Activated naive CD4-positive, alpha-beta T cell treated with anti-CD3 and anti-CD28 coated beads, Interleukin-2, amount 50 U/mL, for 16 hours (primary cell): ENCODE measurements at places on chromosomes 4 and X.

DNA sequence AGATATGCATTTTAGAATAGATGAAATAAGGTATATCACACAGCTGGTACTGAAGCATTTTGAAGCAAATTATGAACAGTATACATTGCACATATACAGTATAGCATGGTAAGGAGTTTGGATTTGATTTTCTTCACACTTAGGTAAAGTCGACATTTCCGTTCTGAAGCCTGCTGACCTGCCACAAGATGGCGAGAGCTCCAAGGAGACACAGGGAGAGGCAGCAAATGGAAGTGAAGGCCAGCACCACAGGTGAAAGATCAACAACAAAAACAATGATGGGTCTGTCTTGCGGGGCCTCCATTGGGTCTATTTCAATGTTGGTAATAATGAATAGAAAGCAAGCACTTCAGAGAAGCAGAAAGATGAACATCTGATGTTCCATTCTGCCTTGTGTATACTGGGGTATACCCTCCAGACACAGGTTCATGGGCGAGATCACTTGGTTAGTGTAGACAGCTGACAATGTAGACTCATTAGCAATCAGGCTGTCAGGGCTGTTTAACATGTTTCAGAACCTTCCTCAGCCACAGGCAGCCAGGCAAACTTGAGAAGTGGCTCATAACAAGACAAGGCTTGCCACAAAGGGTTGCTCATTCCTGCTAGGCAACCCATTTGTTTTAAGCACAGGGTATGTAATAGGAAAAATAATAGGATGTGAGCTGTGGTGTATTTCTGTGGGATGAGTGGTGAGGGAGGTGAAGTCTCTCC, 21.4 kb upstream of the NOX1 start:
- peak; percentile 11 for DNase-seq

GRCh38 chr4:77145842-77146185, 11.2 kb upstream of the CCNG2 start:
- DNase-seq, result no peak

DNA sequence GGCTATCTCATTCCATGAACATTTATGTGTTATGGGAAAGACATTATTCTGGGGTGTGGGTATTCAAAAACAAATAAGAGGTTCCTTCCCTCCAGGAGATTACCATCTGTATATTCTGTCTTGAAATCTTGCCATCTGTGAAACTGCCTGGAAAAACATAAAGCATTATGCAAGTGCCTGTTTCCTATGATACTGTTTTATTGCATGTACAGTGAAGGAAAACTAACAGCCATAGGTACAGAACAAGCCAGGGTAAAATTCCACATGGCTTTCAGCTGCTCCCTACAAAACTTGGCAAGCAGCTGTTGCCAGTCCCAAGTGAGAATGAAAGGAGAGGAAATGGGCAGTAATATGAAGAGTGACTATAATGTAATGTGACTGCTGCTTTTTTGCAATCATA, 136.0 kb downstream of the GUCY2F start:
- no peak for DNase-seq

- DNase-seq, result no peak
Observed at GRCh38 chr4:6196871-6197270, 3.5 kb downstream of the JAKMIP1 start.

- DNase-seq, result no peak
Observed at GRCh38 chr4:139689093-139689722, 23.6 kb downstream of the MGST2 start.

- DNase-seq, result no peak
Observed at GRCh38 chr4:6668391-6668790, 25.3 kb upstream of the S100P start.

GRCh38 chr4:40289366-40290188, 45.6 kb upstream of the CHRNA9 start:
- no peak for DNase-seq

DNA sequence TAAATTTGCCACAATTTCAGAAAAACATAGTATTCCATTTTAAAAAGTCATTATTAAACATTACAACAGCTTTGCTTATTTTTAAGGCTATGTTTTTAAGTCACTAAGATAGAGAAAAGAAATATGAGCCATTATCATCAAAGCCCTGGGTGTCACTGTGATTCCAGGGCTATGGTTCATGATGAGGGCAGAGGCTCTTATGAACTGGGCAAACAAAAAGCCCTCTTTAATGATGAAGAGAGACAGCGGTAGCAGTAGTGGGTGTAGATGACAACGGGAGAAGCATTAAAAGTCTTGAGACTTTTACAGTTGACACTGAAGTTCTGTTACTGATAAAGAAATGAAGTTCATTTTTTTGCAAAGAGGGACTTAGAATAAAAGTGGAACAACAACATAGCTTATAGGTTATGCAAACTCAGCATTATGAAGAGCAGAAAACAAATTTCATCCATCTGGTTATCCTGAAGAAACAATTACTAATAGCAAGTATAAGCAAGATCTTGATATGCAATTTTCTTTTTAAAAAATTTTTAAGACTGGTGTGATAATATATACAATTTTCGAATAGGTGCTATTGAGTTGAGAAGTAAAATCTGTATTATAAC, 202.7 kb upstream of the ETNPPL start:
- no peak for DNase-seq

DNA sequence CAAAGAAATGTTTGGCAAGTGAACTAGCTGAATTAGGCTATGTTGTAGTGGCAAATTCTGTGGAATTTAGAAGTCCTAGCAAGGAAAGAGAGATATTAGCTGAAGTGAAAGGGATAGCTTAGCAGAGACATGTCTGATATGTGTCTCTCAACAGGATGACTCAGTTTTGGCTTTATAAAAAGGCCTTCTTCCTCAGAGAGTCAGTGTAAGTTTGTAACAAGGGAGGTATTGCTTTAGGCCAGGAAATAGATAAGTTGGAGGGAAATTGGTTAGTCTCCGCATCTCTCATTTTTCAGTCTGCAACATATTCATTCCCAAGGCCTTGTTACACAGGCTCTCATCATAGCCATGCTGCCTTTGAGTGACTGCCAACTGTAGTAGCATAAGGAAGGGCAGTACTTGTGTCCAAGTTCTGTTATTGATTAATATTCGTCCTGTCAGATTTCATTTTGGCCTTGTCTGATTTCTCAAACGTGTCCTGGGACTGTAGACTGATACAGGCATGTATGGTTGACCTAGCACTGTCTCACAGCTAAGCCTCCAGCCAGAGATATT, 4.0 kb downstream of the TMEM164 start:
- no peak for DNase-seq

GRCh38 chr4:15314974-15315373, 112.9 kb upstream of the C1QTNF7 start:
- no peak for DNase-seq

- no peak for DNase-seq
Observed at GRCh38 chr4:85512446-85513205, 37.7 kb downstream of the ARHGAP24 start.

- DNase-seq, result no peak
Observed at GRCh38 chr4:152673489-152673888, 6.3 kb downstream of the TMEM154 start.

DNA sequence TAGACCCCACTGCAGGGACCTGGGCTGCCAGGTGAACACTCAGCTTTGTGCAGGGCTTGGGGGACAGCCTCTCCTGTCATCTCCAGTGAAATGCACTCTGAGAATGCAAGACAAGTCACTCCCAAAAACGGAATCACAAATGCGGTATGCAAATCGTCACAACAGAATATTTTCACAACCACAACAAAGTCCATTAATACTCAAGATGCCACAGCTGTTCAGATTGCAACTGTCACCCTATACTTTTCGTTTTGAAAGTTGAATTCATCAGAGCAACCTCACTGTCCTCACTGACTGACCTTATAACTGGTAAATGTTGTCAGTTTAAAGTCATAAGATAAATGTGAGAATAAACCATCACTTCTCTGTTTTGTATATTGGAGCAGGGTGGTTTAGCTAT, 16.6 kb downstream of the JAKMIP1 start:
- no peak for DNase-seq

- no peak for DNase-seq
Observed at GRCh38 chr4:86938771-86939520, 4.1 kb downstream of the AFF1 start.

DNA sequence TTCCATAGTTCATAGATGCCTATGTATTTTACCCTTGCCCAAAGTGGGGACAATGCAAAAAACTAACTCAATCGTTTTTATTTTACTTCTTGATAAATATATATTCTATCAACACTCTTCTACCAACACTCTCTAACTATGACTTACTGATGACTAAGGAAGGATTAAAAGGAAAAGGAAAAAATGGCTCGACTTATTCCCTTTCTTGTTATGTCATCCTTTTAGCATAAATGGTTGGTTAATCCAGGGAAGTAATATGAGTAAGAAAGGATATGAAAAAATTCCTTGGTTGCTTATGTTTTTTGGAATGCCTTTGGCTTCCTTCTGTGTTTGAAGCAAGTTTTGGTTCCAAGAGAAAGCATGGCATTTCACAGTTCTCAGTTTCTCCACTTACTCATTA, 1087.1 kb downstream of the C4orf33 start:
- no peak for DNase-seq

DNA sequence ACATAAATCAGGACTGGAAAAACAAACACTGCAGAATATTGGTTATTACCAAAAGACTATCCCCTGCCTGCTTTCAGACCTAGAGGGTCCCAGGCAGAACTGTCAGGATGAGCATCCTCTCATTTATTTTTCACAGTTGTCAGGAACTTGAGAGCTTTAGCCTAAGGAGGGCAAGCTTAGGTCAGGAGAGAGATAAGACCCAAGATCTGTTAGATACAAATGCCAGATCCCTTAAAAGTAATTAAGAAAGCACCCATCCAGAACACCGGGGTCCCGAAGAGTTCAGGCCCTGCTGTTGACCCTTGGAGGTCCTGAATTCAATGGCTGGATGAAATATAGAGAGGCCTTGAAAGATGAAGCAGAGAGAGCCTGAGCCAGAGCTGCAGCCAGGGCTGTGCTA, 5.9 kb upstream of the MAGEB3 start:
- DNase-seq, result no peak

GRCh38 chr4:19913650-19914049, 338.1 kb upstream of the SLIT2 start:
- no peak for DNase-seq

GRCh38 chrX:8629871-8630270, 102.1 kb downstream of the ANOS1 start:
- DNase-seq, result no peak

DNA sequence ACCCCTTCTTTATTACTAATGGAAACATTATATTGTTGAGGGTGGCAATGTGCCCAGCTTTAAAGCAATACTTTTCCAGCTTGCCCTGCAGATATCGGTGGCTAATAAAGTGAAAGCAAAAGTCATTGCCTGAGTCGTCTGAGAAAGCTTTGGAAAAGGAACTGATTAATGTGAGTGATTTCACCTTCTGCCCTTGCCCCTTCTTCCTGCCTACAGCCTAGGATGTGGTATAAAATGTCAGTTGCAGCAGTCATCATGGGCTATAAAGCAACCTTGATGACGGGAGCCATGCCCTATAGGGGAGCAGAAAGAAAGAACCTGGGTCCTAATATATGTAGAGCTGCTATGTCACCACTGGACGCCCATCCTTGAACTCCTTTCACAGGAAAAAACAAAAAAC, 132.4 kb upstream of the USP9X start:
- no peak for DNase-seq

DNA sequence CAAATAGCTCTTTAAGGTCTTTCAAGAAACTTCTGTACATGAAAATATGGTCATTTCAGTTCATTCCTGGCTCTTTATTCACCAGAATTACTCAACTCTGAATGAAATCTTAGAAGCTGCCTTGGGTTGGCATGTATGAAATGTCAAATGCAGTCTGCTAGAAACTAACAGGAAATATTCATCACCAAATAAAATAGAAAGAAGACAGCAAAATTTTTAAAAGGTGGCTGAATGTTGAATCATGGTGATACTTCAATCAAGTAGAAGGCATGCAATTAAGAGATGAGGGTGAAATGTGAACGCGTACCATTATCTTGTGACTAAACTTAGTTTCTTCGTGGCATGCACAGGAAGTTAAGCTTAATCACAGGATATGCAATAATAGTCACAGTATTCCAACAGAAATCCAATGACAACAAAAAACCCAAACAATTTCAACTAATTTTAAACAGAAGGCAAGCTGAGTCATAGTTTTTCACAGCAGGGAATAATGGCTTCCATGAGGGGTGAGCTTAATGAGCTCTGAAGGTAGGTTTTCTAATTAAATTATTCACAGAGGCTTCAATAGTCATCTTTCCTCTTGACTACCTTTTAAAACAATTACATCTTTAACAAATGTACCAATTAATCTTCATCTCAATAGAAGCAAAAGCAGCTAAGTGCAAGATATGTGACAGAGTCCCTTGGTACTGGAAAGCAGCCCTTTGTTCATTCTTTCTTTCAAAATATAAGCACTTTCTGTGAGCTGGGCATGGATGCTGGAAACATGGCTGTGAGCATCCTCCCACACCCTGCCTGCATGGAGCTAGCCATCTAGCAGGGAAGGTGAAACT, 44.5 kb downstream of the SCFD2 start:
- DNase-seq, result no peak

DNA sequence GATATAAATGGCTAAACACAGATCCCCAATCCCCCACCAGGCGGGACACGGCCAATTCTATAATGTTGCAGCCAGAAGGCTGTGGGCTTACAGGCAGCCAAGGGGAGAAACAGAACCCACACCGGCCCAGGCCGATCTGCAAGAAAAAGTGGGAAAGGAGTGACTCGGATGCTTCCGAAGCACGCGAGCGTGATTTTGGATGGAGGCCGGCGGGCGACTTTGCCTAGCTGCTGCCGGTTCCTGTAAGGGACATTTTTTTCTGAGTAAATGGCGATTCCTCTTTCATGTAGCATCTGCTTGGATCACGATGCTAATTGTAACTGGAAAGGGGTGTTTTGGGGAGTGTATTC, 470.2 kb downstream of the PCDH19 start:
- no peak for DNase-seq

DNA sequence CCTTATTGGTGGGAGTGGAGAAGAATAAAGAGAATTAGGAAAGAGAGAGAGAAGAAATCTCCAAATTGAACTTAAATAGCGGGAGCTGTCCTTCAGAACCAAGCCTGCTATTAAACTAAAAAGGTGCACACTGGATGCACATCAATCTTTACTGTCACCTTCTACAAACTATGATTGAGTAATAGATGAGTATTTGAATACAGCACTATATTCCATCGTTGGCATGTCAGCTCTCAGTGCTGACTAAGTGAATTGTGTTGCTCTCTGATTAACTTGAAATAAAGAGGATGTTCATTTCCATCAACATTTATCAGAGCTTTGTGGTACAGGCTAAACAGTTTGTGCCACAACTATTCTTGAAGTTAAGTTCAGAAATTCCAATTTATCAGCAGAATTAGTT, 143.7 kb upstream of the PABPC4L start:
- DNase-seq, result no peak

GRCh38 chr4:64718091-64718490, 308.8 kb upstream of the TECRL start:
- DNase-seq, result no peak

- DNase-seq, result no peak
Observed at GRCh38 chrX:148917441-148917840, 417.0 kb downstream of the AFF2 start.

- DNase-seq, result peak; percentile 17
Observed at GRCh38 chrX:46686003-46686645, 72.8 kb downstream of the SLC9A7 start.

- DNase-seq, result no peak
Observed at GRCh38 chr4:141391771-141392170, 171.1 kb downstream of the ZNF330 start.

GRCh38 chr4:15444879-15445547, 17.2 kb downstream of the C1QTNF7 start:
- no peak for DNase-seq
